ENCODE measurements at places on chromosomes 11 and 22.
A peak's percentile ranks its signal among the peaks of the same experiment; 100 is the strongest.

- no peak for DNase-seq
Measured at GRCh38 chr11:68632802-68633201, 51.5 kb upstream of the GAL start.

GRCh38 chr11:6022956-6023355, 7.6 kb downstream of the OR56A1 start:
- DNase-seq = no peak

GRCh38 chr22:21044931-21045584, 688 bp upstream of the LRRC74B start:
- no peak for DNase-seq

DNA sequence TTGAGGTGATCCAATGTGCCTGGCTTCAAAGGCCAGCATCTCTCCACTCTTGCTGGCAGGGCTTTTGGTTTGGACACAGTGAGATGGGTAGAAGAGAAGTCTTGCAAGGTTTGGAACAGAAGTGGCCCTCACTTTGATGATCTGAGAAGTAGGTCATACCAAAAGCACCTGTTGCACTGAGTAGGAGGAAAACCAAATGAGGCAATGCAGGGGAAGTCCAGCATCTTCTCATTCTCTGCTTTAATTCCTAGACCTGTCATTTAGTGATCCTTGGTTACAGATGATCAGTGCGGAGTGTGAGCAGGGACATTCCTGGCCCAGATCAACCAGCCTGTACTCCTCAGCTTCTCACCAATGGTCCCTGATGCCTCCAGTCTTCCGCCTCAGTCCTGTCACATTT, 990.5 kb downstream of the OPCML start:
- no peak for DNase-seq

- peak; percentile 30 for DNase-seq
Measured at GRCh38 chr11:116527180-116527991, 245.4 kb downstream of the BUD13 start.

DNA sequence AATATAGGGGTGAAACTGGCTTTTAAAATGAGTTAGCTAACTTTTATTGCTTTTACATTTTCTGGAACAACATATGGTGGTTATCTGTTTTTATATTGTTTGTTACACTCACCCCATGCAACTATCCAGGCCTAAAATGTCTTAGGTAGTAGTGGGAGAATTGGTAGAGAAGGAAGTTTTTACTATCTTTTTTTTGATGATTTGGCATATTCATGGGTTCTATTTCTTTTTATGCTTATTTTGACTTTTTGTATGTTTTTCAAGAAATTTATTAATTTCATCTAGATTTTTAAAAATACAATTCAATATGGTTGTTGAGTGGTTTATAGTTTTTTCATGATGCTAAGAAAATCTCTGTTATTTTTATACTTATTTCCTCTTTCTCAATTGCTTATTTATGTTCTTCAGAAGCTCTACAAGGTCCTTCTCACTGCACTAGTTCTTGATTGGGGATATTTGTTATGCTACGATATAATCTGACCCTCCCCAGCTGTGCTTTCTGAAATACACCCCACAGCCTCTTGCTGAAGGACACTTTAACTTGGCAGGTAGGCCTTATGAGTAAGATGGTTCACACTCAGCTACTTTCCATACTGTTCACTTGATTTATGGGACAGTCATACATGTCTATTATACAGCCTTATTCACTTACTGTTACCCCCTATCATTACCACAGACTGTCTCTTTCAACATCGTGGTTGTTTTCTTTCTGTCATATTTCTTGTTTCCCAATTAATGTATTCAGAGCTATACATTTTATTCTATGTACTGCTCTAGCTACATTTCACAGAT, 431.2 kb downstream of the METTL15 start:
- DNase-seq = no peak

- DNase-seq = no peak
Measured at GRCh38 chr11:124934862-124935547, 842 bp downstream of the HEPACAM start.

- peak; percentile 61 for DNase-seq
Measured at GRCh38 chr22:35301372-35301874, 1.7 kb downstream of the TOM1 start.

All from sciatic nerve (tissue), 2 donors.